MG63 (cell line): ENCODE measurements at places on chromosomes 7 and 10.
A peak's percentile ranks its signal among the peaks of the same experiment; 100 is the strongest.

DNA sequence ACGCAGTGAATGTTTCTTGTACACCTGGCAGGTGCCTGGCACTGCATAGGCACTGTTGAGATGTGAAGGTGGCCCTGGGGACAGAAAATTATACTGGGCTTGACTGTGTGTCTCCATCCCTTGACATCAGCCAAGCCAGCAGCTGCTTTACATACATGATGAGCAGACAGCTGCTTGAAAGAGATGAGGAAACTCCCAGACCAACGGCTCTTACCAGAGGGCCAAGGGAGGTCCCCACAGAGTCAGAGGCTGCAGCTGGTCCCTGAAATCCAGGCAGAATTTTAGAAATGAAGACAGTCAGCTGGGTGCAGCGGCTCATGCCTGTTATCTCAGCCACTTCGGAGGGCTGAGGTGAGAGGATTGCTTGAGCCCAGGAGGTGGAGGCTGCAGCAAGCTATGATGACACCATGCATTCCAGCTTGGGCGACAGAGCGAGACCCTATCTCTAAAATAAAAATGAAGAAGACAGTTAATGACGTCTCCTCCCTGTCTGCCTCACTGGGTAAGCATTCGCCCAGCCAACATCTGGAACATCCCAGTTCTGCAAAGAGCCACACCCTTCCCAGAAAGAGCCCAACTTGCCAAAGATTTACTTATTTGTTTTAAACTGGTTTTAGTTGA, 17.6 kb downstream of the LIMK1 start:
- DNase-seq, result no peak

DNA sequence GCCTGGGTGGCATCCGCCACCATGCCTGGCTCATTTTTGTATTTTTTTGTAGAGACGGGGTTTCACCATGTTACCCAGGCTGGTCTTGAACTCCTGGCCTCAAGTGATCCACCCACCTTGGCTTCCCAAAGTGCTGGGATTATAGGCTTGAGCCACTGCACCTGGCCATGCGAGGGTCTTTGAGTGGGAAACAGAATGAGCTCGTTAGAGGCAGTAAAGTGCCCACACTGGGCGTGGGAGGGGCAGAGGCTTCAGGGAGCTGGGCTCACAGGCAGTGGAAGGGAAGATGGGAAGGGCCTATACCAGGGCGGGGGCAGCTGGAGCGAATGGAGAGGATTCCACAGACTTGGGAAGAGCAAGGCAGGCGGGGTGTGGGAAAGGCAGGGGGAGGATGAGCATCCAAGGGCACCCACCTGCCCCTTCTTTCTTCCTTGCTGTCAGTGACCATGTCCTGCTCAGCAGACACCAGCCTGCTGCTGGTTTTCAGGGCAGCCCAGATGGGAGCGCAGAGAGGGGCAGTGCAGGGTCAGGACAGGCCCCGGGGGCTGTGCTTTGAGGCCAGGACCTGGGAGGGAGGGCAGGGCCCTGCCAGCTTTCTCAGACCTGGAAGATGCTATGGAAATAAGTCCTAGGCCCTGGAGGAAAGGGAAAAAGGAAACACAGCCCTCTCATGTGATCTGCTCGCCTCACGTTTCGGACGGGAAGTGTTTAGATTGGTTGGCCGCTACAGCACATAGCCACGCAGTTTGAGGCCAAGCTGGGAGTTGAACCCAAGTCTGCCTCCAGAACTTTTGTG, 4.2 kb downstream of the FZD9 start:
- DNase-seq, result no peak

DNA sequence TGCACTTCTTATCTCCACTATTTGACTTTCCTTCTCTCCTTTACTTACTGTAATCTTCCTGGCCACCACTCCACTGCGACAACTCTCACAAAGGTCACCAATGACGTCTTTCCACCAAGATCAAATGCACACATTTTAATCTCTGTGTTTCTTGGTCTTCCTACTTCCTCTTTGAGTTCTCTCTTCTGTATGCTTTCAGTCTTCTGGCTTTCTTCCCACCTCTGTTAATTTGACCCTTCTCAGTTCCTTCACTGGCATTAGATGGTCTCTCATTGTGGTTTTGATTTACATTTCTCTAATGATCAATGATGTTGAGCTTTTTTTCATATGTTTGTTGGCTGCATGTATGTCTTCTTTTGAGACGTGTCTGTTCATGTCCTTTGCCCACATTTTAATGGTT, 31.9 kb downstream of the FAM107B start:
- no peak for DNase-seq

GRCh38 chr7:123712619-123713018, 36.2 kb downstream of the WASL start:
- DNase-seq, result no peak

GRCh38 chr10:132737390-132738048, 48.4 kb downstream of the NKX6-2 start:
- no peak for DNase-seq

- peak; percentile 75 for DNase-seq
Measured at GRCh38 chr10:71243756-71244395, 31.5 kb downstream of the UNC5B start.

DNA sequence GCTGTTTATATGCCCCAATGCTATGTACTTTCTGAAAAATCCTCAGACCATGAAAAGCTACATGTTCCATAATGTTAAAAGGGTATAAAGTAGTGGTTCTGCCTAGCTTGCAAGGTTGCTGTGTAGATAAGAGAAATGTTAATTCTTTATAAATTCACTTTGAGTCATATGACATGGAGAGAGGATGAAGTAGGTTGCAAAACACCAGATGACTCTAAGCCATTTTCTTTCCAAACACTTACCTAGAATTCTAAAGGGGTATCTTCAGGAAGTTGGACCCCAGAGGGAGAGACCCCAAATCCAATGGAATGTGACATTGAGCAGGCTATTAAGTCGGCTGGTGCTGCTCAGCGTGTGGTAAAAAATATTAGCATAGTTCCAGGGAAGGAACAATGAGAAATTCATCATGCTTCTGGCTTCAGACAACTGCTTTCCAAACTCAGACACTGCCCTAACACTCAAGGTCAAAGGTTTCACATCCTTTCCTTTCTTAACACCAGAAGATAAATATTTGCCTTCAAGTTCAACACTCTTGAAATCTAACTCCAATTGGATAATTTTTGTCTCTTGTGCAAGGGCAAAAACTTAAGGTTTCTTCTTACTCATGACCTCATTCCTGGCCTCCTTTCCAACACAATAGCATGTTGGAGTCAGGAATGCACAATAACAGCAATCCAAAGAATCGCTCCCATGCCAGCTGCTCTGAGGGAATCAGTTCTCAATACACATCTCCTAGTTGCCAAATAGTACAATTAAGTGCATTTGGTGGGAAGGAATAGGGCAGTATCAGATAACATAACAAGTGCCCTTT, 100.7 kb upstream of the AFAP1L2 start:
- peak; percentile 89 for DNase-seq

- peak; percentile 61 for DNase-seq
Measured at GRCh38 chr10:94108200-94108599, 114.5 kb downstream of the PLCE1 start.

DNA sequence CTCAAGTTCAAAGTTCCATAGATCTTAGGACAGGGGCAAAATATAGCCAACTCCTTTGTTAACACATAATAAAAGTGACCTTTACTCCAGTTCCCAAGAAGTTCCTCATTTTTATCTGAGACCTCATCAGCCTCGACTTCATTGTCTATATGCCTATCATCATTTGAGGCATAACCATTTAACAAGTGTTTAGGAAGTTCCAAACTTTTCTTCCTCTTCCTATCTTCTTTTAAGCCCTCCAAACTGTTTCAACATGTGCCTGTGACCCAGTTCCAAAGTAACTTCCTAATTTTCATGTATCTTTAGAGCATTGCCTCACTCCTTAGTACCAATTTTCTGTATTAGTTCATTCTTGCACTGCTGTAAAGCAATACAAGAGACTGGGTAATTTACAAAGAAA, 569.1 kb downstream of the ANKRD7 start:
- DNase-seq, result no peak

- DNase-seq, result no peak
Measured at GRCh38 chr7:158077934-158078910, 509.4 kb downstream of the PTPRN2 start.

- DNase-seq, result no peak
Measured at GRCh38 chr10:75048669-75049098, 62.8 kb upstream of the SAMD8 start.

DNA sequence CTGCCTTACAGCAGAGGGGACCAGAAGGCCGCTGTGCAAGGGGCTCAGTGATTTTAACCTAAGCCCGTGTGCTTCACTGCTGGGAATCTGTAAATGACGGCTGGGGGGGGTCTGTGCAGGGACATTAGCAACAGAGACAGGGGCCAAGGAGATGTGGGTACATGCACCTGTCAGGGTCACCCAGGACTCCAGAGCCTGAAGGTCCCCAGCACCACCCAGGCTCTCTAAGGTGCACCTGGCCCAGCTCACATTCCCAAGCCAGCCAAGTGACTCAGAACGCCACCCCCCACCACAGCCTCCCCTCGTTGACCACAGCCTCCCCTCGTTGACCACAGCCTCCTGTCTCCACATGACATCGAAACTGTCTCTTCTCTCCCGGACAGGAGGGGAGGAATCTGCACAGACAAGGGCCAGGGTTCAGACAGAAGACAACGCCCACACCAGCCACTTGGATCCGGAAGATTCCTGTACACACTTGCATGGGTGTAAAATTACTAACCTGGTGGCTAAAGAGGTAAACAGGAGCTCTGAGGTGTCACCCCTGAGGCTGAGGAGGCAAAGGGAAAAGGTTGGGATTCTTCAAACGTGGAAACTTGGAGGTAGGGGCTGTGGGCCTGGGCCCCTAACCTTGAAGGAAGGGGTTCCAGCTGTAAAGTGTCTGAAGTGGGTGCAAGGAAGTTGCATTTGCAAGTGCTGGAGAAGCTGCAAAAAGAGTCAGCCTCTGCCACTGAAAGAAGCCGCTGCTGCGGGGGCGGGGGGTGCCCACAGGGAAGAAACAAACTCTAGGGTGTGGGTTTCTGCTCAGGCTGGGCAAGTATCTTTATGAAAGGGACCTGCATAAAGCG, 27.0 kb downstream of the CALML3 start:
- no peak for DNase-seq

GRCh38 chr7:149475121-149476045, 14.5 kb upstream of the ZNF777 start:
- no peak for DNase-seq

- no peak for DNase-seq
Measured at GRCh38 chr7:2231992-2232765, 566 bp downstream of the MAD1L1 start.

GRCh38 chr10:62268399-62269114, at the start of gene RTKN2:
RTKN2 (minus strand) TSS chr10:62268844; CDS start chr10:62268610, 234 bp downstream.
- peak; percentile 73 for DNase-seq
